GM23248 (cell line): ENCODE measurements at places on chromosomes 11 and 22. TPM values are rescaled to one million over a fixed set of nuclear protein-coding genes. Genes with fewer than 3 reads are reported as not detected.

- peak; percentile 88 for DNase-seq
These were observed 33.0 kb upstream of the P2RY2 start for GRCh38 chr11:73184953-73185671.

DNA sequence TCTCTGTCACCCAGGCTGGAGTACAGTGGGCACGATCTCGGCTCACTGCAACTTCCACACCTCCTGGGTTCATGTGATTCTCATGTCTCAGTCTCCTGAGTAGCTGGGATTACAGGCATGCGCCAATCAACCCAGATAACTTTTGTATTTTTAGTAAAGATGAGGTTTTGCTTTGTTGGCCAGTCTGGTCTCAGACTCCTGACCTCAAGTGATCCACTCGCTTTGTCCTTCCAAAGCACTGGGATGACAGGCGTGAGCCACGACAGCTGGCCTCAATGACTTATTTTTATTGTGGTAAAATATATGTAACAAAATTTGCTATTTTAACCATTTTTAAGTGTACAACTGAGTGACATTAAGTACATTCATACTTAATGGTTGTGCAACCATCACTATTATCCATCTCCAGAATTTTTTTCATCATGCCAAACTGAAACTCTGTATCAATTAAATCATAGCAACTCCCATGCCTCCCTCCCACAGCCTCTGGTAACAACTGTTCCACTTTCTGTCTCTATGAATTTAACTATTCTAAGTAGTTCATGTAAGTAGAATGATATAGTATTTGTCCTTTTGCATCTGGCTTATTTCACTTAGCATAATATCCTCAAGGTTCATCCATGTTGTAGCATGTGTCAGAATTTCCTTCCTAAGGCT lies 50.7 kb upstream of the CWF19L2 start:
- no peak for DNase-seq

- no peak for DNase-seq
These were observed 740.5 kb downstream of the BRD1 start for GRCh38 chr22:49087198-49087597.

- no peak for DNase-seq
These were observed 670.9 kb downstream of the BRD1 start for GRCh38 chr22:49156662-49157285.

DNA sequence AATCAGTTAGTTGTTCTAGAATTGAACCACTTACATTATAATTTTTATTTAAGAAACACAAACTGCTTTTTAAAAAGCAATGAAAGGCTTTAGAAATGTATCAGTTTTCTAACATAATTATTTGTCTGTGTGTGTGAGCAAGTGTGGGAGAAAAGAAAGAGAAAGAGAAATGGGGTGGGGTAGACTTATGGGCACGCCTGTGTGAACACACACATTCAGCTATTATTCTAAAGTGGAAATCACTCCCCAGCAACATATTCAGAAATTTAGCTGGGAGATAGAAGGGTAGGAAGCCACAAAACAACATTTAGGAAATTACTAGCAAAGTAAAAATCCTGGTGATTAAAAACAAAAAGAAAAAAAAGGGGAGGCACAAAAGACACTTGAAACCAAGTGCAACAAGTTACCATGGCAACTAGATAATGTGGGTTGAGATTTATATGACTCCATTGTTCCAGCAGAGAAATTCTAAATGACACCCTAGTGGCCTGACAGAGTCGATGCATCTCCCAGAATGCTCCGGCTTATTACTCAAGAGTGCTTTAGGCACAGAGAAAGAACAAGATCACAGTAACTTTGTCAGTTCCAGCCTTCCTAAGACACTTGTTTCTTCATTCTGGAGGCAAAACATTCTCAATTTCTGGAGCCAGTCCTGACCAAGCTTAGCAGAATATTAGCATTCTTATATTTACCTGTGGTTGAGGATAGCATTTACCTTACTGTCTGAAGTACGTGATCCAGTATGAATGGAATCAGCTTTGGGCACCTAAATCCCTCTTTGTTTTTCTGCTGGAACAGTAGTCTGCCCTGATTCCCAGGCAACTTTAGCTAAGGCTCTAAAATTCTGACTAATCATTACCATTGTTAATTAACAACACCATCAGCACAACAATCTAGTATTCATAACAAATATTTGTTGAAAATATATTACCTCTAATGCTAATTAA lies 444.4 kb downstream of the DLG2 start:
- peak; percentile 57 for DNase-seq

GRCh38 chr11:57515332-57516060 lies at the start of gene SLC43A1:
SLC43A1 (minus strand) TSS chr11:57515702; CDS start chr11:57514111, 1,591 bp downstream.
- DNase-seq, result peak; percentile 80

GRCh38 chr11:12175694-12176241 lies 65.4 kb downstream of the MICAL2 start:
- peak; percentile 94 for DNase-seq

DNA sequence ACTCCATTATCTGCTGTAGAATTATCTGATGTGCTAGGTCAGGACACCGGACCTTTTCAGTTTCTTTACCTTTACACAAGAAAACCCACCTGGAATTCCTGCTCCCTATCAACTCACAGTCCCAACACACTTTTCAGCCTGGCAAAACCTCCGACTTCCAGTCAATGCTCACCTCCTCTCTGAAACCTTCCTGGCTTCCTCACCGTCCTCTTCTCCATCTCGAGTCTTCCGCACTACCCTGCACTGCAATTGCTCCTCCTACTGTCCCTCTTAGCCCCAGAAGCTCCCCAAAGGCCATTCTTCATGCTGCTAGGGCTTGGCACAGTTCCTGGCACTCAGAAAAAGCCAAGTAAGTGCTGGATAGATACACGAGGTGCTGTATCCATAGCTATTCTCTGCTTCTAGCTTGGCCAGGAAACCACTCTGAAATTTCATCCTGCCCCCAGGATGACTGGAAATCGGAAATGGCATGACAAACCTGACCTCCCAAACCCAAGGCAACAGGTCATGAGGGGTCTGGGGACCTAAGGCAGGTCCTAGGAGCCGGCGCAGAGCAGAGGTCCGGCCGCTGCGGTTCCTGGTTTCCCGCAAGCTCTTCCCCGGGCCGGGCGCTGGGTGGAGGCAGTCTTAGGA lies 702 bp downstream of the SYN3 start:
- DNase-seq, result no peak

- no peak for DNase-seq
These were observed 6.3 kb downstream of the HTATIP2 start for GRCh38 chr11:20369826-20370225.

- no peak for DNase-seq
These were observed 116.7 kb upstream of the SERPIND1 start for GRCh38 chr22:20656902-20657836.

- peak; percentile 40 for DNase-seq
These were observed 18.2 kb upstream of the SYN3 start for GRCh38 chr22:33076343-33076742.

GRCh38 chr11:35083181-35083430 lies 55.9 kb upstream of the CD44 start:
- DNase-seq, result no peak

DNA sequence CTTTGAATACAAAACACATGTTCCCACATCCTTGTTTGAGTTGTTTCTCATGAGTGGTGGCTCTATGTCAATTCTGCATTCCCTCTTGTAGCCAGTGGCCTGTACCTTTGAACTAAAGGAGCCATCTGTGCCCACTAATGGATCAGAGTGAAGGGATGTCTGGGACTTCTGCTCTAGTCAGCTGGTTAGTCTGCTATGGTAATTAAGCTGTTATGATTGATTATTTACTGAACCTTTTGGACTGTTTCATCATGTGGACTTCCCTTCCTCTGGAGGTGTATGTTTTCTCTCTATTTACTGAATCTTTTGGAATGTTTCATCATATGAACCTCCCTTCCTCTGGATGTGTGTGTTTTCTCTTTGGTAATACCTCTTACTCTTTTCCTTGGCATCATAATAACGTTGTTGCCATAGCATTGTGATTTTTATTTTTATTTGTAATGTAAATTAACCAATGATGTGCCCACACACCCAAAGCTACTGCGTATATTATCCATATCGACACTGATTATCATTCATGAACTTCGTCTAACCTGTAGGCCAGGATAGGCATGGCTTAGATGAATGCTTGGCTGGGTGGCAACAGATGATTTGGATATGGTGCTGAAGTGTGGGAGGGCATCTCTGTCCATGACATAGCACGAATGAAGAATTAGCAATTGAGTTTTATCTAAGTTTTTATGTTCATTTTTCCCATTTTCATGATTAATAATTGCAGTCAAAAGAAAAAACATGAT lies 112.3 kb upstream of the SORL1-AS1 start:
- no peak for DNase-seq

- DNase-seq, result no peak
These were observed 462.4 kb downstream of the RAB38 start for GRCh38 chr11:87712802-87713202.

DNA sequence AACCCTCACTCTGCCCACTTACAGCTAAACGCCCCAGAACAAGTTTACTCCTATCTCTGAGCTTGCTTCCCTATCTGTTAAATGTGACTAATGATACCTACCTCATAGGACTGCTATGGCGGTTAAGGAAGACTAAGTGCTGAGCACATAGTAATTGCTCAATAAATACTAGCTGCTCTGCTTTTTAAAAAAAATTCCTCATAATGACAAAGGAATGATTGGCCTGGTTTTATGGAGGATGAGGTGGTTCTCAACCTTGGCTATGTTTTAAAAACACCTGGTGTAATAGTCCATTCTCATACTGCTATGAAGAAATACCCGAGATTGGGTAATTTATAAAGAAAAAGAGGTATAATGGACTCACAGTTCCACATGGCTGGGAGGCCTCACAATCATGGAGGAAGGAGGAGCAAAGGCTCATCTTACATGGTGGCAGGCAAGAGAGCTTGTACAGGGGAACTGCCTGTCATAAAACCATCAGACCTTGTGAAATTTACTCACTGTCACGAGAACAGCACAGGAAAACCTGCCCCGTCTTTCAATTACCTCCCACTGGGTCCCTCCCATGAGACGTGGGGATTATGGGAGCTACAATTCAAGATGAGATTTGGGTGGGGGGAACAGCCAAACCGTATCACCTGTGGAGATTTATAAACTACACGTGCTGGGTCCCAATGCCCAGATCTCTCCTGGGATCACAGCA lies 127.2 kb upstream of the SYT13 start:
- peak; percentile 12 for DNase-seq

DNA sequence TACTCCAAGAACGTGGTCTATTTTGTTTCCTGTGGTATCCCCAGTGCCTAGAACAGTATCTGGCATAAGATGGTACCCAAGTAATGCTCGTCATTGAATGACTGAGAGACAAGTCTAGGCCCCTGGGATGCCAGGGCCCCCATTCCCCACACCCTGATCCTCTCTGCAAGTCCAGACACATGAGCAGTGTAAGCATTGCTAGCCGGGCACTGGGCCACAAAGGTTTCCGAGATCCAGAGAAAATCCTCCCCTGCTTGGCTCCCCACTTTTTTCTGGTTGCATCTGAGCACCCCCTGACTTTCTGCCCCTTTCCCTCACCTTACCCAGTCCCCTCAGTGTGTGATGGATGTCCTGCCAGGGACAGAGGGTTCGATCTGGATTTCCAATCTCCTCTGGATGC lies 160.1 kb upstream of the NECTIN1 start:
- DNase-seq, result no peak

GRCh38 chr11:112051768-112052167 lies 22.0 kb downstream of the PIH1D2 start:
- DNase-seq, result no peak

- no peak for DNase-seq
These were observed 404.8 kb upstream of the FAT3 start for GRCh38 chr11:91819777-91820176.

- no peak for DNase-seq
These were observed 6.6 kb upstream of the PLEKHA7 start for GRCh38 chr11:17020831-17021230.

DNA sequence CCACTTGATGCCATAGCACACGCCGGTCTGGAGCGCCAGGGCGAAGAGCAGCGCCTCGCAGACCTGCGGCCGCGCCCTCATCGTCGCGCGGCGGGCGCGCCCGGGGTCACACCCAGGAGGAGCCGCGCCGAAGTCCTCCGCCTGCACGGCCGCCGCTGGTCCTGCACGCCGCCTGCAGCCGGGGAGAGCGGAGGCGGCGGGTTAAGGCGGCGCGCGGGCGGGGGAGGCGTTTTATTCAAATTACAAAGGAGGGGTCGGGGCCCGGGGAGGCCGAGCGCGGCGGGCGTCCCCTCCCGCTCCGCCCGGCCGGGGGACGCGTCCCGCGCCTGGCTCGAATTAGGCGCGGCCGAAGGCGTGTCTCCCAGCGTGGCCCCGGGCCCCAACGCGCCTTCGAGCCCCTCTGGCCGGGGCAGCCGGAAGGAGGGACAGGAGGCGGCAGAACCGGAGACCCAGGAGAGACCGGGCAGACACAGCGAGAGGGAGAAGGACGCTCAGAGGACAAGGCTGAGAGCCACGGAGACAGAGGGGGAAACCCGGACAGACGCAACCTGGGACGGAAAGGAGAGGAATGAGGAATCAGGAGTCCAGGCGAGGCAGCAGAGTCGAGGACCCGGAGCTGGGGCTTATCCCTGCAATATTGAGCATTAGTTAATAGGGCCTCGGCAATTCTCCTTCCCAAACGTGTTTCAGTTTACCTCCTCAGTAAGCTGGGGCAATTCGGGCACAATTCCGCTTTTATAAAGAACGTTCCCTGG lies at the start of gene WNT11:
Gene WNT11 (minus strand): TSS at position 176 of the 755 bp plus-strand sequence. CDS start 95 bp downstream, at position 81.
- peak; percentile 69 for DNase-seq

- DNase-seq, result no peak
These were observed 75.9 kb downstream of the PHF21B start for GRCh38 chr22:44933666-44934453.

The GAB4 gene
- total RNA-seq, result not detected in 2 replicates

The IL10RA gene
- not detected in 2 replicates for total RNA-seq

The EMSY gene
- total RNA-seq, result 6.6 and 14.6 TPM in 2 replicates

The GPHA2 gene
- total RNA-seq, result not detected in 2 replicates

The ACR gene
- not detected in 2 replicates for total RNA-seq

The CYP2D6 gene
- 0.13 TPM in 1 of 2 replicates, not detected in the other for total RNA-seq

The ANAPC15 gene
- total RNA-seq, result 38.7 TPM in 2 replicates

The OR51B5 gene
- not detected in 2 replicates for total RNA-seq

The ARHGEF17 gene
- 23.5 and 24.2 TPM in 2 replicates for total RNA-seq

The VSIG2 gene
- total RNA-seq, result not detected in 2 replicates

The FAM180B gene
- not detected in 2 replicates for total RNA-seq
